Mucosa of gallbladder (tissue), 1 donor: ENCODE measurements at places on chromosomes 16 and 17. TPM values are rescaled to one million over a fixed set of nuclear protein-coding genes. Genes with fewer than 3 reads are reported as not detected.

DNA sequence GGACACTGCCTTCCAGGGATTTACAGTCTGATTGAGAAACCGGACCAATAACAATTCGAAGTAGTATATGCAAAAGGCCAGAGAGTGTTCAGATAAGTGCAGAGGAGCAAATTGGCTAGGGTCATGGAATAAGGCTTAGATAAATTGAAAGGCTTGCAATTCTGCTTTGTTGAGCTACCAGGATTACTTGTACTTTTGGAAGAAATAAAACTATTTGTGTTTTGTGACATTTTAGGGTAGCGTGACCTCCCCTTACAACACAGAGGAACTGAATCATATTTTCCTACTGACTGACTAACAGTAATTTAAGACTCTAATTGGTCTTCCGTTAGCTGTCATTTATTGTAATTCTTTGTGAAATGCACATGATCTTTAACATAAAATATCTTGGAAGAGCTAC, 104.7 kb downstream of the PITPNC1 start:
- no peak for DNase-seq

DNA sequence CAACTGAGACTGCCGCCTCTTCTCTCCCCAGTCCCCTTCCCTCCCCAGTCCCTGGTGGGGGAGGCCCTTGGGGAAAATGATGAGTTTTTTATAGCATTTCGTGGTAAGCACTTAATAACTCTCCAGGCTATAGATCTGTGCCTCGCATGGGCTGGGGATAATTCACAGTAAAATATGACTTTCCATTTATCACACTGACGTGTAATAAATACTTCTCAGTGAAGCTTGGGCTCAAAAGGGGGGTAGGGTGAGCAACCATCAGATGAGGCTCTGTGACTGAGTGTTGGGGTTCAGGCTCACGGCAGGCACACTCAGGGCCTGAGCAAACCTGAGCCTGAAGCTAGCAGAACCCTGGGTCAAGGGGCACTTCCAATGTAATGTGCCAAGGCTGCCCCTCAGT, 101.6 kb downstream of the CCT6B start:
- no peak for DNase-seq

- DNase-seq: no peak
These were observed 5.2 kb upstream of the EIF1 start for GRCh38 chr17:41683441-41684007.

- DNase-seq: no peak
These were observed 47.1 kb downstream of the SRCIN1 start for GRCh38 chr17:38558728-38559050.

DNA sequence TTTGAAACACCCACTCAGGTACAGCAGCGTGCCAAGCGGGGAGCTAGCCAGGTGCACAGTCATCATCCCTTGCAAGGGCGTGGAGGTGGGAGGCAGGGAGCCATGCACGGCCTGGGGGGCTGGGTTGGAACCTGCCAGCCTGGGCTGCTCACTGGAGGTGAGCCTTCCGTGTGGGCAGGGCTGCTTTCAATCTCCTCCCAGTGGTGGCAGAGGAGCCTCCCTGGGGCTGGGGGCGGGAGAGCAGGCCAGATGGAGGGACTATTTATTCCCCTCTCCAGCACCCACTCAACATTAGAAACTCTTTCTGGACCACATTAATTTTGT, 90.3 kb downstream of the KATNIP start:
- no peak for DNase-seq

DNA sequence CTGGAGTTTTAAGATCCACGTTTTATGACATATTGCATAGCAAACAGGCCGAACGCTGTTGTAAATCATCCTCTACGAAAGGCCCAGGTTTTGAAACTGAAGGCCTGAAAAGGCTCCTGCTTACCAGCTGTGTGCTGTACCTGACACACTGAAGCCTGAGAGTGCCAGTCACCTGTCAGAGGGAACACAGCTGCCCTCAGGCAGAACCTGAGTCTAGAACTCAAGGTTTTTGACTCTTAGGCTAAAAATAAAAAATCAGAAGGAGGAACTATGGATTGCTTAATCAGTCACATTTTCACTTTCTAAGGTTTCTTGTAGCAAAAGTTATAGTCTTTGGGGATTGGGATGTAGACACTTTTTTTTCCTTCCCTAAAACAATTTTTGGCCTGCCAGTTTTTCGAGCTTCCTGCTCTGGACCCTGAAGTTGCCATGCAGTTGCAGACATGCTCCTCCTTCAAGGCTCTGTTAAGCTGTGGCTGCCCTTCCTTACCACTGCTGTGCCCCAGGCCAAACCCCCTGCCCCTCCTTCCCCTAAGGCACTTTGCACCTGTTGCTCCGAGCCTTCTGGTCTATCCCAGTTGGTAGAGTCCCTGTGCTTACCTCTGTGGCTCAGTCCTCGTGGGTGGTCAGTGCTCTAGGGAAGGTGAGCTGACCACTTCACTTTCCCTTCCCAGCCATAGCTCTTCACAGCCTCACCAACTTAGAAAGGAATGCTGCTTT, 56.6 kb downstream of the TENT4B start:
- DNase-seq: no peak

DNA sequence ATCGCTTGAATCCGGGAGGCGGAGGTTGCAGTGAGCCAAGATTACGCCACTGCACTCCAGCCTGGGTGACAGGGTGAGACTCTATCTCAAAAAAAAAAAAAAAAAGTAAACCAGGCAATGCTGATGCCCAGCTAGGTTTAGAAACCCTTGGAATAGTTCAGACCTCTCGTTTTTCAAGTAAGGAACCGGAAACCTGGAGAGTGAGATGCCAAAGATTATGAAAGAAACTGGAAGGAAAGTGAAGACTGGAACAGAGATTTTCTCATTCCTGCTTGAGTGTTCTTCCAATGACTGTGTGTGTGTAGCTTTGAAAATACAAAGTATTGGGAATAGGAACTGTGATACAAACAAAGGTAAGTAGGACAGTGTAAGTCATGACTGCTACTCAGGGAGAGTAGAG, 35.7 kb downstream of the MYH3 start:
- DNase-seq: no peak

DNA sequence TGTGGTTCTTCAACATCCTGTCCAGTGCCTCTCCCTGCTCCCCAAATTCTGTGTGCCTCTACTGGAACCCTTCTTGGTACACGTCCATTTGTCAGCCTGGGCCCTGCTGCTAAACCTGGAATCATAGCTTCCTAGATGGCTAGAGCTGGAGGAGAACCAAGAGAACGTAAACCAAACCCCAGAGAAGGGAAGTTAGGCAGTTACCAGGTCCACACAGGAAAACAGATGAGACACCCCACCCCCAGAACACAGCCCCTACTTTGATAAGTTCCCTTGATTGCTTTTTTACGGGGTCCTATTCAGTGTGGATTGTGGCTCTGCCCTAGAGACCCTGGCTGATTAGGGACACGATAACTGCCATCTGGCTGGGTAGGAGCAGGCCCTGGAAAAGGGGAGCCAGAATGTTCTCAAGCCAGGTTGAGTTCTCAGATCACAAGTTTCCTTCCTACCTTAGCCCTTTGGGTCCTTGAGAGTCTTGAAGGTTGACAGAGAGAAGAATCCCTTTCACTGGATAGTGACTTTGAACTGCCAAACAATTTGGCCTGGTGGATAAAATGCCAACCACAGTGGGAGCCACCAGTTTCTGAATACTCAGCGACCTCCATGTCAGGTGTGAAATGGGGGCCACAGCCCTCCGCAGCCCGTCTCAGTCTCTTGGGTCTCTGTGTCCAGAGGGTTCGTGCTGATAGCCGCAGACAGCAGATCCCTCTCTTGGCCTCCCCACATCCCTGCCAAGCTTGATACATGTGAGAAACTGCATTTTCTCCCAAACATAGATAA, 7.9 kb downstream of the TBX4 start:
- no peak for DNase-seq

GRCh38 chr16:11411059-11411550, 65.8 kb downstream of the RMI2 start:
- DNase-seq: no peak

DNA sequence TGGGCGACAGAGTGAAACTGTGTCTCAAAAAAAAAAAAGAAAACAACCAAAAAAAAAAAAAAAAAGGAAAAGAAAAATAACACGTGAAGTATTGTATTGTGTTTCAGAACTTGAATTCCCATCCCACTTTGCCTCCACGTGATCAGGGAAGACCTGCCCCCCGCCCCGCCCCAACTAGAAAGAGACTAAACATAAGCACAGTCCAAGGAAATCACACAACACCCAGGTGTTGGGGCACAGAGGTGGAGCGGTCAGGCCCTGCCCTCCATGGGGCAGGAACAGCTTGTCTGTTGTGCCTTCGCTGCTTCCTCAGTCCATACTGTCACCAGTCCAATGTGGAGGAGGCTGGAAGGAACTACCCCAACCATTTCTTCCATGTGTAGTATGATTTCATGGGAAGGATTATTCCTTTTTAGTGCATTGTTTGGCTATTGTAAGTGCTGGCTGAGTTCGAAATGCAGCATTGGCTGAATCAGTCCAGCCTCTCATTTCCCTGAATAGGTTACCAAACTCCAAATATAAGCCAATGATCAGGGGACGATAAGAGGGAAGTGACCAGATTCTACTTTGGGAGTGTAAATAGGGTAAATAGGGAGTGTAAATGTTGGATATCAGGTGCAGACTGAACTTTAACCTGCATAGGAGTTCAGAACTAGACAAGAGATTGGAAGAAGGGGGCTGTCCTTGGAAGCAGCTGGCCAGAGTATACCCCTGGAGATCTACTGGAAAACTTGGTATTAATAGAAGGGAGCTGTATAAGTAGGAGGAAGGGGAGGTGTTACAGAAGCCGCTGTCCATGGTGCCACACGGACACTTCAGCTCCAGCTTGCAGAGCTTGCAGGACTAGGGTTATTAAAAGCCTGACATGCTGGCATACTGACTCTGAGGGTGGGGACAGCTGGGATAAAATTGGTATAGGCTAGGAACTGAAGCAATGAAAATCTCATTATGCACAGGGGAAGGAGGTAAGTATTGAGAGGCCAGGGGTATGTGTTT, 50.7 kb downstream of the TANGO6 start:
- no peak for DNase-seq

- DNase-seq: peak; percentile 47
These were observed 348.3 kb downstream of the CPPED1 start for GRCh38 chr16:12455287-12455798.

NOL11 gene
- total RNA-seq: 24.9 TPM

DNA sequence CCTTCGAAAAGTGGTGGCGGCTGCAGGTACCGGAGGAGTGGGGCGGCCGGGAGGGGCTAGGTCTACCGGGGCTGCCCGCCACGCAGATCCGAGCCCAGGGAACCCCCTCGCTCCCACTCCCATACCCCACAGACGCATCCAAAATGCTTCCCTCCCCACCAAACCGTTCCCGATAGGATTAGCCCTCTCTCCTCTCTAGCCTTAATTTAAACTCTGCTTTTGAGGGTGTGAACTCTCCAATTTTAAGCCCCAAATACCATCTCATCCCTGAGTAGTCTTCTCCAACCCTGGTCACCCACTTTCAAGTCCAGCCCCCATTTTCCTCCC, 260 bp upstream of the CXCL16 start:
- no peak for DNase-seq

DNA sequence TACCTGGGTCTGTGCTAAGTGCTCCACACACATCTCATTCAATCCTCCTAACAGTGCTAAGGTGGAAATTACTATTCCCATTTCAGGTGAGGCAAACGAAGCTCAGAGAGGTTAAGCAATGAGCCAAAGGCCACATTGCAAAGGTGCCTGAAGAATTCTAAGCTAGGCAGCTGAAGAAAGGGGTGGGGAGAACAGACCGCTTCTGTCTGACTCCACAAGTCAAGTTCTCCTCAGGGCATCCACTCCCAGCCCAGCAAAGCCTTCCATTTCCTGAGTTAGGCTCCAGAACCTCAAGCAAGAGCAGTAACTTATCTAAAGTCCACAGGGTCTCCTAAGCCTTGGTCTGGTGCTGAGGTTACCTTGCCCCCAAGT, 27.0 kb upstream of the MRPS23 start:
- no peak for DNase-seq

GRCh38 chr17:57391076-57391825, 134.9 kb downstream of the MSI2 start:
- no peak for DNase-seq

- DNase-seq: peak; percentile 29
These were observed 542 bp downstream of the KLHL36 start for GRCh38 chr16:84648595-84649510.

RARA gene
- 39.4 TPM for total RNA-seq

DNA sequence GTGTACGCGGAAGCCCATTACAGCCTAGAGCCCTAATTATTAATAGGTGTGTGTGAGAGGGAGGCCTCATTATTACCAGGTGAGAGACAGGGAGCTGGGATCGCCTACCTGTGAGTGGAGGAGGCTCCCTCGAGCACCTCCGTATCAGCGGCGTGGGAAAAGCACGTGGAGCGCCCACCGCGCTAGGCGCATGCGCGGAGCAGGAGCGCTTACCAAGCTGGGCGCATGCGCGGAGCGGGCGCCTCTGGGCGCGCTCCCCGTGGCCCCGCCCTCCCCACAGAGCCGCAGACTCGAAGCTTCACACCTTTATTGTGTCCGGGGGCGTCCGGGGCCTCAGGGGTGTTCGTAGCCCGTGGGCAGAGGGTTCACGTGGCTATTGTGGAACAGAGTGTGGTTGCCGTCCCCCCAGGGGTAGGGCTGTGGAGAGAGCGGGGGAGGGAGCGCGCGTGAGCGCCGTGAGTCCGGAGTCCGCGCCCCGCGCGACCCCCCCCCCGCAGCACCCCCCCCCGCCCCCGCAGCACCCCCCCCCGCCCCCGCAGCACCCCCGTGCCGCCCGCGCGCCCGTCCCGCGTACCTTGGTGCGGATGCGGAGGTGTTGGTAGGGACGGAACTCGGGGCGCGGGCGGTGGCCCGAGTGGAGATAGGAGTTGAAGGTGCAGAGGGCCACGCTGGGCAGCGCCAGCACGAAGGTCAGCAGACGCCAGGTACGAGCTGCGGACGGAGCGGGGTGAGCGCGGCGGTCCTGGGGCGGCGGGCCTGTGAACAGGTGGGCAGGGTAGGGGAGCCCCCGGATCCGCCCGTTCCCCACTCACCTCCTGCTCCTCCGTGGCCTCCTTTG, 500 bp downstream of the COX6A2 start:
- peak; percentile 61 for DNase-seq

DNA sequence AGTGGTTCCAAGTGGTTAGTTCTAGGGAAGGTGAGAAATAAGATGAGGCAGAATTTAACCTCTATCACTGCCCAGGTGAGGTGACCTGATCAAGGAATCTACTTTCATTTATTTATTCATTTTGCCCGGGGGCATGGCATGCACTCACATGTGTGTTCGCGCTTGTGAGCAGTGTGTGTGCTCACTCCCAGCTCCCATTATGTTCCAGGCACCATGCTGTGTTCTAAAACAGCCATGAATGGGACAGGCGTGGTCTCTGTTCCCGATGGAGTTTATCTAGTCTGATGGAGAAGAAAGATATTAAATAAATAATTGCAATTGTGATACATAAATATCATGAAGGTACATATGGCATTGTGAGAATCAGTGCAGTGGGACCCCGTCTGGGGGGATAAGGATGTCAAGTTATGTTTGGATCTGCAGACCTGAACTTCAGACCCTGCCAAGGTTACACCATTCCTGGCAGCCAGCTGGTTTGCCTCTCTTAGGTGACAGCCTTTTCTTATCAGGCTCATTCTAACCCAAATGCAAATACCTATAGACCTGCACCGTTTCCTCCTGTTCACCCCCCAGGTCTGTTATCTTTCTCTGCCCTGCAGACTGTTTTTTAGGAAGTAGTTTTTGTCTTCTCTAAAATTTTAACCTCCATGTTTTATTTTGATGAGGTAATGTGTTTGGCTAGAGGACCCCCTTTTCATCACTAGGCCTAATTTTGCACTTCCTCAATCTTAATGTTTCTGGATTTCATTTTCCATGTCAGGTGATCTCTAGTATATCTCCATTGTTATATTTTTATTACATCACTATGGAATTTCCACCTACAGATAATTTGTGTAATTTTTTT, 11.8 kb downstream of the CYB5B start:
- DNase-seq: no peak

PYY gene
- not detected for total RNA-seq

CCL8 gene
- 1.2 TPM for total RNA-seq
